ENCODE measurements at places on chromosomes 11 and 22. TPM values are rescaled to one million over a fixed set of nuclear protein-coding genes. Genes with fewer than 3 reads are reported as not detected.

DNA sequence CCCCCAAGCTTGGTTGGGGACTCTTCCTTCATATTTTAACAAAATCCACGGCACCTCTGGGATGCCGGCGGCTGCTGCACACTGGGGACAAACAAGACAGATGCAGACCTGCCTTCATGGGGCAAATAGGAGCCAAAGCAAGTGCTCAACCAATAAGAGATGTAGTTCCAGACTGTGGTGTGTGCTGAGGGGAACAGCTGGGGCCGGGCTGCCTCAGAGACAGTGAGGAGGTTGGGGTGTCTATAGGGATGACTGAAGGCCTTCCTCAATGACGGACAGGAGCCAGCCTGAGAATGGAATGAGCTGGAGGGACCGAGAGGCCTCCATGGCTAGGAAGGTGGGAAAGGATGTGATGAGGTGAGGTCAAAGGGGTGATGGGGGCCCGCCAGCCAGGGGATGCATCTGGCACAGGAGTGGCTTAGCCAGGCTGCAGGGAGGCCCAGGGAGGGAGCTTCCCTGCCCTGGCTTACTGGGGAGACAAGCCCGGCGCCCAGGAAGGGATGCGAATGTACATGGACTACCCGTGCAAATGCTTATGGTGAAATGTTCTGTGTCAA is 10.3 kb upstream of the CTSD start:
- no peak for DNase-seq

DNA sequence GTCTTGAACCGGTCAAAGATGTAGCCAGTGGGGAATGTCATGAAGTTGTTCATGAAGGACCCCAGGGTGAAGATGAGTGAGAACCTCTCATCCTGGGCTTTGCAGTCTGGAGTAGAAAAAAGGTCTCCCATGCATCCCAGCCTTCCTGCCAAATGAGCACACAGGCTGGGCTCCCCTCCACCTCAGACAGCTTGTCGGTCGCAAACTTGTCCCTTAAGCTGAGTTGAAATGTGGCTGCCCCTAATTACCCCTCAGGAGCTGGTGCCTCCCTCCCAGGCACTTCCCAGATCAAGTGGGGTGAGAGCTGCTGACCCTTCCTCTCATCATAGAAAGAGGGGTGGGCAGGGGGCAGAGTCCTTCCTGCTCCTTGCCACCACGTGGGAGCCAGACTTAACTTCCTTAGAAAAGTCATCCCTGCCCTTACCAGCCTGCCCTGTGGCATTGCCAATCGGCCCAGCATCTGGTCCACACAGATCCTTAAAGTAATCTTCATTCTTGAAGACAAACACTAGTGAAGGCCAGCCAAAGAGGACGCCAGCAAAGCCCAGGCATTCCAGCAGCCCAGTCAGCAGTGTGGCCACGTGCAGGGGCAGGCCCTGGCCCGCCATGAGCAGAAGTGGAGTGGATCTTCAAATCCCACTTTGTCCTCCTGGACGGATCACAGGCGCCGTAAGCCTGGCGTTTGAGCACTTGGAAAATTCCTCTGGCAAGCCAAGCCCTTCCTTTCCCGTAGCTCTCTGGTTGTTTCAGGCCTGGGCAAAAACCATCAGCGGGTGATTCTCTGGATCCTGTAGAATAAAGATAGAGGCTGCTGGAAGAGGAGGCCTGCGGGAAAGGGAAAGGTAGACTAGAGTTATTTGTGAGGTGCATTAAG is 1.1 kb downstream of the SLC43A3 start:
- peak; percentile 92 for DNase-seq

GRCh38 chr22:16819249-16819648 is 6.0 kb downstream of the XKR3 start:
- no peak for DNase-seq

DNA sequence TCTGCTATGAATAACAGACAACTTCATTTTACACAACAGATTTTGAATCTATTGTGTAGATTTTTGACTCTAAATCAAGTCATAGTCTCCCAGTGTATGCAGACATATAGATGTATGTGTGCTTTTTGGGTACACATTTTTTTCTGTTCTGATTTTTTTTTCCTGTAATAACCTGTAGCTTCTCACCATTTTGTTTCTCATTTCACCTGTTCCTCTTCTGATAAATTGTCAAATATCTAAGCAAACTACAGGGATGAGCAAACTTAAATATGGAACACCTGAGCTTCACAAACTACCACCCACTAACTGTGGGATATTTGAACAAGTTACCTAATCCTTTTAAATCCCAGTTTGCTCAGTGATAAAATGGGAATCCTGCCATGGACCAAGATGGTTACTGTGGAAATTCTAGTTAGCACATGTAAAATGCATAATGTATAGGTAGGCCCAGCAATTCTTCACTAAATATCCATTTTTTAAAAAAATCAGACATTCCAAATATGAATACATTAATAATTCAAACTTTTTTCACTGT is 15.7 kb downstream of the LGR4 start:
- no peak for DNase-seq

DNA sequence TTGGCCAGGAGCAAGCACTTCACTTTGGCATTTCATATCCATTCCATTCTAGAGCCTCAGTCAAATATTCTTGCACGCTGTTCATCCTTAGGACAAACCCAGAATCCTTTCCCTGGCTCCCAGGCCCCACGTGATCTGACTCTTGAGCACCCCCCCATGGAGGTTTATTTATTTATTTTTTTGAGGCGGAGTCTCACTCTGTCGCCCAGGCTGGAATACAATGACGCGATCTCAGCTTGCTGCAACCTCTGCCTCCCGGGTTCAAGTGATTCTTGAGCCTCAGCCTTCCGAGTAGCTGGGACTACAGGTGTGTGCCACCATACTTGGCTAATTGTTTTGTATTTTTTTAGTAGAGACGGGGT is 12.7 kb upstream of the TSGA10IP start:
- DNase-seq = no peak

- DNase-seq = no peak
Observed at GRCh38 chr11:6196396-6196795, 2.6 kb upstream of the OR52W1 start.

DNA sequence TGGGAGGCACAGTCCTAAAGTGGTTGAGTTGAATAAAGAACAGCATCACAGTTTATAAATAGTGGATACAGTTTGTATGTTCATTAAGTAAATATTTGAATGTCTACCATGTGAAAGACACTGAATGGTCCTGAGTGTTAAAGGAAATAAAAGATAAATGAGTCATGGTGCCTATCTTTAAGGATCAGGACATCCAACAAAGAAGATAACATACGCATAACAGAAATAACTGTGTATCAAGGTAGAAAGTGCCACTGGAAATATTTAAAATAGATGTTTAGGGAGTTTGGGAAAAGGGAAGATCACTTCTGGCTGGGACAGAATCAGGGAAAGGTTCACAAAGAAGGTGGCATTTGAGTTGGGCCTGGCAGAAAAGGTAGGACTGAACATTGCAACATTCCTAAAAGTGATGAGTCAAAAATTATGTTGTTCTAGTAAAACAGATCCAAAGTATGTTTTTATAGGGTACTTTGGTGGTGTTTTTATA is 41.5 kb downstream of the CSTPP1 start:
- DNase-seq = no peak

DNA sequence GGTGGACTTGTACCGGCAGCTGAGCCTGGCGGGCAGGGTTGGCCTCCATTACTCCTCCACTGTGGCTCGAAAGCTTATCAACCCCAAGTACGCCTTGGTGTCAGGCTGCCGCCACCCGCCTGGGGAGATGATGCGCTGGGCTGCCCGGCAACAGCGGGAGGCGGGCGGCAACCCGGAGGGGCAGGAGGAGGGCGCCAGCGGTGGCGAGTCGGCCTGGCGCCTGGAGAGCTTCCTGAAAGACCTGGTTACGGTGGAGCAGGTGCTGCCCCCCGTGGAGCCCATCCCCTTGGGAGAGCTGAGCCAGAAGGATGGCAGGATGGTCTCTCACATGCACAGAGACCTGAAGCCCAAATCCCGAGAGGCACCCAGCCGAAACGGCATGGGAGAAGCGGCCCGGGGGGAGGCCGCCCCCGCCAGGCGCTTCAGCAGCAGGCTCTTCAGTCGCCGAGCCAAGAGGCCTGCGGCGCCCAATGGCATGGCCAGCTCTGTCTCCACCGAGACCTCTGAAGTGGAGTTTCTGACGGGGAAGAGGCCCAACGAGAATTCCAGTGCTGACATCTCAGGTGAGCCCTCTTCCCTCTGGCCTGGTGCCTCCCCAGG is 26.7 kb downstream of the FAM83F start:
- no peak for DNase-seq

GRCh38 chr11:1854949-1855885 is 2.3 kb downstream of the LSP1 start:
- peak; percentile 47 for DNase-seq

GRCh38 chr11:57175478-57175877 is 6.3 kb upstream of the LRRC55 start:
- no peak for DNase-seq

- peak; percentile 27 for DNase-seq
Observed at GRCh38 chr22:31079095-31079642, 1.9 kb upstream of the SMTN start.

DNA sequence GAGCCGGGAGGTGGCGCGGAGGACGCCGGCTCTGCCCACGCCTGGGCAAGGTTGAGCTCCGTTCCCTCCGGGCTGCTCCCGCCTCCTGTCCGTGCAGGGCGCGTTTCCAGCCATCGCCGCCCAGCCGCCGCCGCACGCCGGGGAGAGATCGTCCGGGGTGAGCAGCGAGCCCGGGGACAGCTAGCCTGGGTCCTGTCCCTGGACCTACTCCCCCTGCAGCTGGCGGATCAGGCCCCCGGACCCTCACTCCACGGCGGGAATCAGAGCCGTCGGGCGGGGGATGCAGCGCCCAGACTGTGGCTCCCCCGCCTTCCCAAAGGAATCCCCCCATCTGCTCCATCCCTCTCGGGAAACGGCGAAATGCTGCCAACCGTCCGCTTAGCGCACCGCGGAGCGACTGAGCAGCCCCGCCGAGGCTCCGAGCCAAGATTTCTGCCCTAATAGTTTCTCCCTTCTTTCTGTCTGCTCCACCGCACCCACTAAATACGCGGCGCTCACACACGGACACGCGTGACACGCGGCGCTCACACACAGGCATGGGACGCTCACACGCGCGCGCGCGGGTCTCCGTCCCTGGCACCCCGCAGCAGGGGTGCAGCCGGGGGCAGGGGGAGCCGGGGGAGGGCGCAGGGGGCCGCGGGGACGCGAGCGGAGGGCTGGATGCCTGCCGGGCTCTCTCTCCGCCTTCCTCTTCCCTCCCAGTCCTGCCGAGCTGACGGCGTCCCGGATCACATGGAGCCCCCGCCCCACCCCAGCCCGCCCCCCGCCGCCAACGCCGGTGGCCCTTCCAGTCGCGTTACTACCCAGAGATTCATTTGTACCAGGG is at the start of gene KCNJ5:
Gene KCNJ5 (plus strand): TSS at position 814 of the 826 bp plus-strand sequence. CDS start 19,918 bp downstream, outside the sequence.
- peak; percentile 61 for DNase-seq

DNA sequence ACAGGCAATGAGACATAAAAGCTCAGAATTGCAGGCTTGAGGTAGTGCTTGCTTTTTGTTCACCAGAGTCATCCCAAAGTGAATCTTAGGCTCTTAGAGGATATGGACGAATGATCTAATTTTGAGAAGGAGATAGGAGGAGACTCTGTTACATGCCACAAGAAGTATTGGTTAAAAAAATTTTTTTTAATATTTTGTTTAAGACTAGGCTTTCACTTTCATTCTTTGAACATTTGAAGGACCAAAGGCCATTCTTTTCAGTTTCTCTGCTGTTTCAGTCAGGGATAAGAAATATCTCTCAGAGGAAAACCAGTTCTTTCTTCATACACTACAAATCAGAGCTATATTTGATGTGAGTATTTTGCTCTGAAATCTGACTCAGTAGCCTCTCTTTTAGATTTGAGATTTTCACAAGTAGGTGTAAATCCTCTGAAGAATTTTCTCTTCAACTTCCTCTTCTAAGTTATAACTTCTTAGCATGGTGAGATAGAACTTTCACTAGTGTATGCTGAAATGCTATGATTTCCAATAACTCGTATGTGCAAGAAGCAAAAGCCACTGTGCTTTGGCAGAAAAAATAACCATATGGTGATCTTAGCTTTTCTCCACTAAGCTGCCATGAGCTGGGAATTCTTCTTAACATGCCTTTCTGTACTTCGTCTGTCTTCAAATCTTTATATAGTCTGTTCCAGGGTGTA is 24.1 kb upstream of the FAM181B start:
- no peak for DNase-seq

DNA sequence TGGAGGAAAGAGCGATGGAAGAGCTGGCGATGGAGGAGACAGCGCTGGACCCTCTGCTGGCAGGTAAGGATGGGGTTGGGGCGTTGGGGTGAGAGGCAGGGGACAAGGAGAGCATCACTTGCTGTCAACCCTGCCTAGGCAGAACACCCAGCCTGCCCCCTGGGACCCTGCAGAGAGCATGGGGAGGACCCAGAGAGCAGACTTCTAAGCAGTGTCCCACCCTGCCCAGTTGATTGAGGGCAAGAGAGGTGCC is 111.6 kb upstream of the ANO1 start:
- DNase-seq = no peak

DNA sequence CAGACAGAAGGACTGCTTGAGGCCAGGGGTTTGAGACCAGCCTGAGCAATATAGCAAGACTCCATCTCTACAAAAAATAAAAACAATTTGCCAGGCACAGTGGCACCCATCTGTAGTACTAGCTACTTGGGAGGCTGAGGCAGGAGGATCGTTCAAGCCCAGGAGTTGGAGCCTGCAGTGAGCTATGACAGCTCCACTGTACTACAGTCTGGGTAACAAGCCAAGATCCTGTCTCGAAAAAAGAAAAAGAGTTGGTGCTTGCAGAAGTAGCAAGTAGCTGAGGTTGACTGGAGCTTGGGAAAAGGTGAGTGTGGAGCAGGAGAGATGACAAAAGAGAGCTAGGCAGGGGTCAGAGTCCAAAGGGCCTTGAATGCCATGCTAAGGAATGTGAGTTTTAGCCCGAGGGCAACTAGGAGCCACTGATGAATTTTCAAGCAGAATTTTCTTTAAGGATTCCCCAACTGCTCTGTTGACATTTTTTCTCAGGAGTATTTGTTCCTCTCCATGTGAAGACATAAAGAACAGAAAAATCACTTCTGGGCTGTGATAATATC is 3.1 kb downstream of the AP1B1 start:
- DNase-seq = no peak

DNA sequence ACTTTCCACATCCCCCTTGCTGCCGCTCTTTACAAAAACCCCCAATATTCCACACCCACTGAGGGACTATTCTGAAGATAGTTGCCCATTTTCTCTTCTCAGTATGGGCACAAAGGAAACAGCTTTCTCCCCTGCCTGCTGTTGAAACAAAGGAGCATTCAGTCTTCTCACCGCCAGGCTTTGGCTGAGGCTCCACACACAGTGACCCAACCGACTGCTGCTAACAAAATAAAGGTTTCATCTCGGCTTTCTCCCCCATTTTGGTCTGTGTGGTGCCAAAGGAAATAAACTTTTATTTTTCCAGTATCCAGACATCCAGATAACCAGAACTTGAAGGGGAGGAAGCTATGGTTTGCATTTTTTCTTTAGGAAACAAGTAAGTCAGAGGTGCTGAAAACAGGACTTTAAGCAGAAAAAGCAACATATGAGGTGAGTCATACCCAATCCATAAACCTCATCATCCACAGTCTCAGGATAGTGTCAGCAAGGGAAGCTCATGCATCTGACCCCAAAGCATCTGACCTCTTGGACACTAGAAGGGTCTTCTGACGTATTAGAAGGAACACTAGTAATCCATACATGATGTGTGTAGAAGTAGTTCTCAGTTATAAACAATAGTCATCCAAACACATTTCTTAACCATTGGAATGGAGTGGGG is 6.4 kb downstream of the CLMP start:
- DNase-seq = peak; percentile 57

- no peak for DNase-seq
Observed at GRCh38 chr11:68160100-68160695, 39.0 kb upstream of the CHKA start.

MS4A7 gene
- 7.4 TPM for total RNA-seq

MUC2 gene
- not detected for total RNA-seq

PC gene
- 10.0 TPM for total RNA-seq

MYRF gene
- total RNA-seq = 0.49 TPM

OR10D3 gene
- total RNA-seq = under 0.01 TPM

FAM83F gene
- 0.09 TPM for total RNA-seq

TEX12 gene
- total RNA-seq = 0.22 TPM

Measured in muscle of leg (tissue), 16 donors.